Spinal cord (tissue), 10 donors: ENCODE measurements at places on chromosomes 12 and 14.

DNA sequence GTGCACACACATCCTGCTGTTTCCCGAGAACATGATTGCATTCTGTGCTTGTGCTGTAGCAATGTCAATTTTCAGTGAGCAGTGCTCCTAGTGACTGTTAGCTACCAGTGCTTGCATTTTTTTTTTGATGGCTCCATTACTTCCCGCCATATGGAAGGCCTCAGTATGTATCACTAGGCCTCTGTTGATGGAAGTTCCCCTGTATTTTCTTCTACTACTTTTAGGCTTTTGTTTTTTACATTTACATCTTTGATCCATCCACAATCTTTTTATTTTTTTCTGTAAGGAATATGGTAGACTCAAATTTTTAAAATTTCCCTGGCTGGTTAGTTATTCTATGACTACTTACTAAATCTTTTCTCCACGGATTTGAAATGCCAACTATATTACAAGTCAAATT is 49.1 kb downstream of the ZNF664 start:
- no peak for DNase-seq

DNA sequence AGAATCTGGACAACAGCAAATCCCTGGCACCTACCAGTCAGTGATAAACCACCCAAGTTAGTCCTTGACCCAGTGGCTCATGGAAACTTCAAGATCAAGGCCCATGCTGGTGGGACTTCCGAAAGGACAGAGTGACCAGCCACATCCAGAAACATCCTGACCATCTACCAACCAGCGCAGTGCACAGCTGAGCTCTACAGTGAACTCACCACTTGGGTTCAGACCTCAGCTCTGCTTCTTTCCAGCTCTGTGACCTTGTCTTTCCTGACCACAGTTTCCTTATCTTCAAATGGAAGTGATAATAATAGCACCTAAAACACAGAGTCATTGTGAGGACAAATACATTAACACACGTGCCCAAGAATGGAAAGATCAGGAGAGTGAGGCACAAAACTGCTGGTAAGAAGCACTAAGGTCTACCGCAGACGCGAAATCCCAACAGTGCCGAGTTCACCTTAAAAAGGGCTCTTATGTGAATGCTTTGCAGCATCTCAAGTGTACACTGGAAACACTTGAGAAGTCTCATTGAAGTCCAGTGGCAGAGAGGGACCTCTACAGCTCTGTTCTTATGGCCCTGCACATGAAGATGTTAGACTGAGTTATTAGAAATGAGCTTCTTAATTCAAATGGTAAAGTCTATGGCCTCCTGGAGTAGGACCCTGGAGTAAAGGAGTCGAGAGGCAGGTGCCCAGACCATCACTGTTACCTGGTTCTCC is 128.8 kb downstream of the CCDC60 start:
- DNase-seq = no peak

GRCh38 chr14:73250781-73251500 is 13.6 kb downstream of the PAPLN start:
- DNase-seq = no peak

DNA sequence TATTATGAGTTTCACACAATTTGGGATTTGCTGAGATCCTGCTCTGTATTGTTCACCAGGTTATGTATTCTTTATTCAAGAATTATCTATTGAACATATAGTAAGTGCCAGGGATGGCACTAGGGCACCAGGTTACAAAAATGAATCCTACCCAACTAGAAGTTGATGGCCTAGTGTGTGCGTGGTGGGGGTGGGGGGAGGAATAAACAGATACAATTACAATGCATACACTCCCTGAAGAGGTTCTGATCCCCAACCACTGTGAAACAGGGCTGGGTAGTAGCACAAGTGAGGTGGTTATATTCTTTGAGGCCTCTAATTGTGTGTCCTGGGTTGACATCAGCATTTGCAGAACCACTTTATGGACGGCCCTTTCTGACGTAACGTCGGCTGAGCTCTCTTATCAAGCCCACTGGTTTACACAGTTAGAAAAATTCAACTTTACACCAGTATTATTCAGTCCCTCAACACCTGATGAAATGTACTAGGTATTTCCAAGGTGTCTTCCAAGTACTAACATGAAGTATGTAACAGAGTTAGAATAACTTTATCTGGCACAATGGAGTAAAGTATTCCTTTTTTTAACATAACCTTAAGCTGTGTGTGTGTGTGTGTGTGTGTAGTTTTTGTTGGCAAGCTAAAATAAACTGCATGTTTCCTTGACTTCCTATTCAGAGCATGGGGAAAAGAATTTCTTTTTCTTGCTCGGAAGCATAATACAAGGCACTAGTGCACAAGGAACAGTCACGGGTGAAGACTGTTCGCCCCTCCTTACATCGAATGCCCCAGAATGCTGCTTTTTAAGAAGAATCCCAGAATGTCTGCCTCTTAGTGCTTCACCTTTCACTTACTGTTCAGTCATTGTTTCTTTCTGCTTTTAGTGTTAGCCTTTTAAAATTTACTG is 8.1 kb upstream of the GLRX5 start:
- DNase-seq = no peak

GRCh38 chr12:124363353-124363965 is 68.6 kb downstream of the RFLNA start:
- no peak for DNase-seq

- DNase-seq = no peak
Observed at GRCh38 chr14:61362072-61362750, 40.8 kb downstream of the PRKCH start.

DNA sequence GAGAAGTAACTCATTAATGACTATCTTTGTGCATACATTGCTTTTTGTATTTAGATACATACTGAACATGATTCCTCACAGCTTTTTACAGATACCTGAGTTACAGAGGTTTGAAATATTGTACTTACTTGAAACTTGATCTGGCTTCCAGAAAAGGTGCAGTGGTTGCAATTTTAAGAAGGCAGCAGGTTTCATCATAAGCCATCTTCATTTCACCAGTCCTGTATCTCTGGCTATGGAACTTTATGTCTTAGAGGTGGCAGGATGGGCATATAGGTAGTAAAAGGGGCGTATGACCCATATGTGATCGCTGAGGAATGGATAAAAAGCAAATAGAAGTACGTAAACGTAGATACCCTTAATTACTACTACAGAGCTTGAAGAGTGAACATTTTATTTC is 13.7 kb downstream of the ZBTB1 start:
- no peak for DNase-seq

DNA sequence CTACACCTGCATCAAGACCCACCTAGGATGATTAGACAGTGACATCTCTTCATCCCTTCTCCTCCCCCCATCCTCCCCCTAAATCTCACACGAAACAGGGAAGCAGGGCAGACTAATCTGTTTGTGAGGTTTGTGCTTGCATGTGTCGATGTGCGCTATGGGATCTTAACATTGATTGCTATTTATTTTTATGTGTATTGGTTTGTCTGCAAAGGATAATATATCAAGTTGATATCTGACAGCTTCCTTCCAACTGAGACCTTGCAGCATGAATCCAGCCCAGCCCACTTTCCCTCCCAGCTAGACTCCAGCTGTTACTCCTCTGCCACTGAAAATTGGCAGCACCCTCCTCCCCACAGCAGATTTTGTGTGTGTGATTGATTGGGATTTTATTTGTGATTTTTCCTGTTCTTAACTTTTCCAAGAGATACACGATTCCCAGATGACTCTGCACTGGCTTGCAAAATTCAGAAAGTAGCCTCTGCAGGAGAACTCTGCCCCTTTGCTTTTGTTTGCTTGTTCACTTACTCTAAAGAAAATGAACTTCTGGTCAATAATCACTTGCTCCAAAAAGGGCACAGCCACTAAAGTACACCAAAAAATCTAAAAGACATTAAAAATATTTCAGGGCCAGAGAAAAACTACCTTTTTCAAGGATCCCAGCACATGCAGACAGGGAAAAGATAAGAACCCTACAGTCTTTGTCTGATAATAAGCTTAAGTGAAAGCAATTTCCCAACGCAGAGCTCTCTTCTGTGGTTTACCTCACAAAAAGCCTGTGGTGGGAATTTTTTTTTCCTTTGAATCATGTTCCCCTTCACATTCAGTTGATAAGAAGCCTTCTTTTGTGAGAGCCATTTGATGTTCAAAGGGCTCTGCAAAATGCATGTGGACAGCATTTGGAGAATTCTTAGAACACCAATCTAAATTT is 222.1 kb downstream of the RPS29 start:
- DNase-seq = peak; percentile 60

GRCh38 chr12:122505419-122506051 is 4.8 kb upstream of the ZCCHC8 start:
- no peak for DNase-seq

- no peak for DNase-seq
Observed at GRCh38 chr14:72247896-72248465, 315.8 kb downstream of the RGS6 start.

DNA sequence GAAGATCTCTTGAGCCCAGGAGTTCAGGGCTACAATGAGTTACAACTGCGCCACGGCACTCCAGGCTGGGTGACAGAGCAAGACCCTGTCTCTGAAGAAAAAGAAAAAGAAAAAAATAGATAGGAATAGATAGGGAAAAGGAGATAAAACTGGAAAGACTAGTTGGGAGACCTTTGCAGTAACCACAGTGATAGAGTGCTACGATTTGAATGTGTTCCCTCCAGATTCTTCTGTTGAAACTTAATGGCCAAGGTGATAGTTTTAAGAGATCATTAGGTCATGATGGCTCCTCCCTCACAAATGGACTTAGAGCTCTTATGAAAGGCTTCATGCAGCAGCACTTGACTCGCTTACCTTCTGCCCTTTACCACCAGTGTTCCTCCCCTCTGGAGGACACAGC is 13.5 kb upstream of the ATF1 start:
- DNase-seq = no peak

DNA sequence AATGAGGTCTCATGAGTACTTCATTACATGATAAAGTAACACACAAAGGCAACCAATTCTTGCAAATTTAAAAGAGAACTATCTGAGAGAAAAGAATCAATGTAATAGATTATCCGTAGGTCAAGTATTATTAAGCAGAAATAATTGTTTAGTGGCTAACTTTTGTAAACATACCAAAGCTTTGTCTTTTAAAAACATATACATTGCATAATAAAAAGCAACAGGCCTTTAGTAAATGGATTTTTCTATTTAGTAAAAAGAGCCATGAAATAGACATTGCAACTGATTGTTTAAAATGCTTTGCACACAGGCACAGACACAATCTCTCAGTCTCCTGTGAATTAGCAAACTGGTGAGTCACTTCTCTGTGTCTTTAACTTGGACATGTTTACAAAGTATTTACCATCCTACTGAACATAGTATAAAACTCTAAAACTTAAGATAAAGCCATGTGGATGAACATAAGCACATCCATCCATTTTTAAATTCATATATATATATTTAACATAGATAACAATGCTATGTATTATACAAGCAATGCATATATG is 518.7 kb upstream of the MGAT4C start:
- no peak for DNase-seq

DNA sequence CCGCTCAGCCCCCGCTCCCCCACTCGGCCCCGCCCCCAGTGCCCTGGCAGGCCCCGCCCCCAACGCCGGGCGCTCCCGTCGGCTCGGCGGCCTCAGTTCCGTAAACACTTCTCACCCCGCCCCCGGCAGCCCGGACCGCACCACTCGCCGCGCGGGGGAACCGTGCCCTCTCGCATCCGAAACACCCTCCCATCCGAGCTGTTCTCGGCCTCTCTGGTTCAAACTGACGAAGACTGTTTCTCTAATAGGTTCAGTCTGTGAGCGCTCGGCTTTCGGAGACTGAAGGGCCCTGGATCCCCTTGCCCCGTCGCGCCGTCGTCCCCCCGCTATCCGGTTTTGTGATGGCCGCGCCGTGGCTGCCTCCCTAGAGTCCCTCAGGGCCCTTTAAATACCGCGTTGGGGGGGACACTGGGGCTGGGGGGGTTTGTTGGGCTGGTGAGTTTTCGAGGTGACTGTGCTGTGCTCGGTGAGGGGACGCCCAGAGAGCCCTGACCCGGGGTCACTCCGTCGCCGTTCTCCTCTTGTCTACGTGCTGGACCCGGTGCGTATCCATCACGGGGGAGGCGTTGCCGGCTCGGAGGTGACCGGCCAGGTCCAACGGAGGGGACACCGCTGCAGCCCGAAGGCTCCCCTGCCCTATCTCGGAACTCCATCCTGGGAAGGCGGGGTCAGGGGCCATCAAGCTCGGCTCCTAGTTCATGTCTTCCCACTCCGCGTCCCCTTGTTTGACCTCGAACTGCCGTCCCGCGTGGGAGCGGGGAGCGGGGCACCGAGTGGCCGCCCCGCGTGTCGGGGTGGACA is at the start of gene TCP11L2:
Gene TCP11L2 (plus strand): TSS at position 333 of the 801 bp plus-strand sequence. CDS start 8,343 bp downstream, outside the sequence.
- peak; percentile 74 for DNase-seq

DNA sequence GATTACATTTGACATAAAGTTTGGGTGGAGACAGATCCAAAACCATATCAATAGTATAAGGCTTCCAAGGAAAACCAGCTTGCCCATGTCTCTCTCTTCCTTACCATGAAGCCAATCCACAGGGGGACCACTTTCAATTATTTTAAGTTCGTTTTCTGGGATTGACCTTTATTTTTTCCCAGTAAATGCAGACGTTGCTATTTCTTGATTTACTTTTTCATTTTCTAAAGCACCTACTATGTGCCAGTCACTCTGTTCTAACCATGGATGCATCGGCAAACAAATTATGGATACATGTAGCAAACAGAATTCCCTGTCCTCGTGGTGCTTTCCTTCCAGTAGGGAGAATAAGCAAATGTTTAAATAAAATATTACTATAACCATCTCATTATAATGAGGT is 65.8 kb upstream of the KCNA1 start:
- no peak for DNase-seq

GRCh38 chr12:119082496-119082895 is 96.2 kb upstream of the HSPB8 start:
- DNase-seq = no peak
